KG1 (cell line): ENCODE measurements at places on chromosomes 13 and 19.

DNA sequence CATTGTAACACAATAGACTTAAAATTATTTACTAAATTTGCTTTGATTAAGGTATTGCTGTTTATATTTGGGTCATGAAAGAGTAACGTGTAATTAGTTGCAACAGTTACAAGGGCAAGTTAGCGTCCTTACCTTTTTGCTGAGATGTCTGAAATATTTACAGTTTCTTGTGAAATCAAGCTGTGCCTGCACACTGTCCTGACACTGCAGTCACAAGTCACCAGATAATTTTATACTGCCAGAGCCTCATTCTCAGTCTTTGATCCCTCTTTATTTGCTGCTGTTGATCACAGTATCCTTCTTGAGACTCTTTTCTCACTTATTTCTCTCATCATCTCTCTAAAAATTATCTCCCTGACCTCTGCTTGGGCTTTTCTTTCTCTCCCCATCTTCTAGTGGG lies 8.4 kb upstream of the DIAPH3 start:
- no peak for DNase-seq

DNA sequence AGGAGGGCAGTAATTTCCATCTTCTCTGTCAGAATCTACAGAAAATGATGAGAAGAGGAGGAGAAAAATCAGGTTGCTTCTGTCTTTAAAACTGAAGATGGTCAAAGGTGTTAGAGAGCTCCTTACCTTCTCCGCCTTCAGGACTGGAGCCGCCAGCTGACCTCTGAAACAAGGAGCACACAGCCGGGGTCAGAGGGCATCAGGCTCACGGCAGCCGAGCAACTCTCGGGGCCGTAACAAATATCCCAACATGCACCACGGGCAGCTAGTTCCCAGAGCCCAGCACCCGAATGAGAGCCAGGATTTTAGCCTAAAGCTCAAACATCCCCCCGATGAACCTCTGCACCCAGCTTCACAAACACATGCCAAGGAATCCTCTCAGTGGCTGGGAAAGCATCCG lies 27.6 kb downstream of the CAPS start:
- DNase-seq = no peak

GRCh38 chr19:54389553-54389952 lies 24.8 kb upstream of the LAIR1 start:
- DNase-seq = no peak

DNA sequence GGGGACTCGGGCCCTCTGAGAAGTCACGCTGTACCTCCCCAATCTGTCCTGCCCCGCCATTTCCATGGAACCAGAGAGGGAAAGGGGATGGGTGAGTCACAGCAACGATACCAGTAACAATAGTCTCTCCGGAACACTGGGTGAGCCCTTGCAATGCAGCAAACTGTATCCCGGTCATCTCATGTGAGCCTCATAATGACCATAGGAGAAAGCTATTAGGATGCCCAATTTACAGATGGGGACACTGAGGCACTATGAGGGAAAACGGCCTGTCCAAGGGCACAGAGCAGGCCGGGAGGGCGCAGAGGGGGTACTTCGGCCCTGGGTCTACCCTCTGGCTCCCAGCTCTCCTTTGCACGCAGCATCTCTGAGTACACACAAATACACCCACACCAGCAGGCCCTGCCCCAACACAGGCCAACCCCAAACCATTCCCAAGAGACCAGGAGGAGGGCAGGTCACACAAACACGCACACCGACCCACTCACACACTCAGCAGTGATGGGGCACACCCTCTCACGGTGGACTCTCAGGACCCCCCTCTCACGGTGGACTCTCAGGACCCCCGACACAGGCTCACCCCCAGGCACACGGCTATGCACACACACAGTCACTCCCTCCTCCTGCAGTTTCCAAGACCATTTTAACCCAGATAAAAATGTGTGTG lies 18.2 kb downstream of the LRRC4B start:
- no peak for DNase-seq

DNA sequence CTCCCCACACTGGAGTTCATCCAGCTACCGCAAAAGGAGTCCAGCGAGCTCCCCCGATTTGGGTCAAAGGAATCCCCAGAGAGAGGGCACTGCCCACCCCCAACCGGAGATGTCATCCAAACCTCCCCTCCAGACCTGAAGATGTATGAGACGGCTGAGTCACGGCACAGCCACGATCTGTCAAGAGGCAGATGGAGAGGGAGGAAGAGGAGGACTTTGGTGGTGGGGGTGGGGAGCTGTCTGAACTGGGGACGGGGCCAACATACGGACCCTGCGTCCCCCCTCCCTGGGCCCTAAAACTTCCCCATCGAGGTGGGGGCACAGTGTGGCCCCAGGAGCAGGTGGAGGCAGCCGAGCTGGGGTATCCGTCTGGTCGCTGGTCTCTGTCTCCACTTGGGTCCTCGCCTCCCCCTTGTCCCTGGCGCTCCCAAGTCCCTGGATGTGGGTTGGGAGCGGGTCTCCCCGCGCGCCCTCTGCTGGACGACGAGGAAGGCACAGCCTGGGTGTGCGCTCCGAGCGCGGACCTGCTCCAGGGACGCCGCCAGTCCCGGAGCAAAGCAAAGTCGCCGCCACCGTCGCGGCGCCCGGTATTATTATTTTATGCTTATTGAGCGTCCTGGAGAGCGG lies 3.8 kb downstream of the PDE4A start:
- DNase-seq = no peak

DNA sequence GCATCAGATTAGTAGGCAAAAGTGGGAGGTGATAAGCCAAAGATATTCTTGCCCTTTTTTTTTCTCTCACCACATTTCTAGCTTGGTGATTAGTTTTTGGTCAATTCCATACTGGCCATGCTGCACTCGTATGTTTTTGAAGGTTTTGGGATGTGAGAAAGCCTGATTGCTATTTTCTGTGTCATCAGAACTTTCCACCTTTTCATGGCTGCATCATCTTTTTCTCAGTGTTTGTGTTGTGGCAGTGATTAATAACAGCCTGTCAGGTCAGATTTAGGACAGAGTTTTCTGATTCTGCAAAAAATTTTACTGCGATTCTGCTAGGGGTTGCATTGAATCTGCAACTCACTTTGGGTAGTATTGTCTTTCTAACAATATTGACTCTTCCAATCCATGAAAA lies 32.9 kb downstream of the PSG1 start:
- no peak for DNase-seq

- DNase-seq = no peak
Measured at GRCh38 chr13:53043398-53043797, 14.8 kb downstream of the OLFM4 start.

DNA sequence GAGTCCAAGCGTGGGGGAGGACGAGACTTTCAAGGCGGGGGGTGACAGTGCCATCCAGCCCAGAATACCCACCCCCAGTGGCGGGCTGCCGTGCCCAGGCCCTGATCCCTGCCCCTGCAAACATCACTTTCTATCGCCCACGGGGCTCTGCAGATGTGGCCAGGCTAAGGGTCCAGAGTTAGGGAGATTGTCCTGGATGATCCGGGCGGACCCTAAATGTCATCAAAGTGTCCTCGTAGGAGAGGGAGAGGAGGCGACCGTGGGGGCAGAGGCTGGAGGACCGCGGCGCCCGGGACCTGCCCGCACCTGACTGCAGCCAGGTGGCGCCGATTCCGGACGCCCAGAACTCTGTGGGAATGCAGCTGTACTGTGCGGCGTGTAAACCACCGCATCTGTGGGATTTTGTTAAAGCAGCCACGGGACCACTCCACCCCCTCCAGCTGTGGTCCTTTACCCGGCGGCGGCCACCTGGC lies 32.4 kb downstream of the GJA3 start:
- DNase-seq = no peak

DNA sequence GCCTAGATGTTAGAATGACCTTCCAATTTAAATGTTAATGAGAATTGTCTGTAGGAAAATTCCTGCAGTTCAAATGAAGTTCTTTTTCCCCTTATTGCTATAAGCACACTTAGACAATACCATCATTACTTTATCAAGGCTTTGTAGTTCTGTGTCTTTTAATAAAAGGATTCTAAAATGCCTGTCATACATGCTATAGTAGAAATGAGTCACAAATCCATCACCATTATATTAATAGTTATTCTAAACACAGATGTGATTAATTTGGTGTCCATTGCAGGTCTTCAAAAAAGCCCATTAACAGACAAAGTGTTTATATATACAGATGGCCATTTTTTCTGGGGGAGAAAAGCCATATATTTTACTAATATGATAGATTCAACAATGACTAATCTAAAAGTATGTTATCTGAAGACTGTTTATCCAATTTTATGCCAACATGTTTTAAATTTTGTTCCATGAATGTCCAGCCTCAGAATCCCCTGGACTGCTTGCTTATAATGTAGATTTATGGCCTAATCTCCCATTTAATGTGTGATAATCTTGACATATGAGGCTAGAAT lies 1678.3 kb upstream of the PCDH20 start:
- DNase-seq = no peak

- DNase-seq = no peak
Measured at GRCh38 chr19:46213156-46213555, 16.4 kb upstream of the IGFL1 start.

DNA sequence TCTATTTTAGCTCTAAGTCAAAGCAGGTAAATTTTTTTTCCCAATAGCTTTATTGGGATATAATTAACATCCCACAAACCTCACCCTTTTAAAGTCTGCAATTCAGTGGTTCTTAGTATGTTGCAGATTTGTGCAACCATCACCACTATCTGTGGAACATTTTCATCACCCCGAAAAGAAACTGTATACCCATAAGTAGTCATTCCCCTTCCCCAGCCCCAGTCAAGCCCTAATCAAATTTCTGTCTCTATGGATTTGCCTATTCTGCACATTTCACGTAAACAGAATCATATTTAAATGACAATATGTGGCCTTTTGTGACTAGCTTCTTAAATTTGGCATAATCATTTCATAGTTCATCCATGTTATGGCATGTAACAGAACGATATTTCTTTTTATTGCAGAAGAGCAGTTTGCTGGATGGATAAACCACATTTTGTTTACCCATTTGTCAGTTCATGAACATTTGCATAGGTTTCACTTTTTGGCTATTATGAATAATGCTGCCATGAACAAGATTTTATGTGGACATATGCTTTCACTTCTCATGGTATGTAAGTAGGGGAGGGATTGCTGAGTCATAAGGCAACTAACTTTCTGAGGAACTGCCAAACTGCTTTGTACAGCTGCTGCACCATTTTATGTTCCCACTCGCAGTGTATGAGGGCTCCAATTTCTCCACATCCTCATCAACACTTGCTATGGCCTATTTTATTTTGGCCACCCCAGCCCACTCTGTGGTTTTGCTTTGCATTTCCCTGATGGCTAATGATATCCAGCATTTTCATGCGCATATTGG lies 10.9 kb downstream of the SLC46A3 start:
- DNase-seq = no peak

- no peak for DNase-seq
Measured at GRCh38 chr13:30370916-30371521, 51.3 kb upstream of the UBE2L5 start.

- no peak for DNase-seq
Measured at GRCh38 chr13:31814536-31814935, 75.2 kb downstream of the RXFP2 start.

DNA sequence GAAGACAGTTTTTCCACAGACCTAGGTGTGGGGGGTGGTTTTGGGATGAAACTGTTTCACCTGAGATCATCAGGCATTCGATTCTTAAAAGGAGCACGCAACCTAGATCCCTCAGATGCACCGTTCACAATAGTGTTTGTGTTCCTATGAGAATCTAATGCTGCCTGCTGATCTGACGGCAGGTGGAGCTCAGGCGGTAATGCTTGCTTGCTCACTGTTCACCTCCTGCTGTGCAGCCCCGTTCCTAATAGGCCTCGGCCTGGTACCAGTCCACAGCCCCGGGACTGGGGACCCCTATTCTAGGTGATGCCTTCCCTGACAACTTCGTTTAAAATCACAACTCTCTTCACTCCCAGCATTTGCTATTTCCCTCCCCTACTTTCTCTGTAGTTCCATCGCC lies 149.6 kb downstream of the IER2 start:
- DNase-seq = no peak

GRCh38 chr19:1851654-1852580 lies 3.6 kb upstream of the REXO1 start:
- DNase-seq = no peak
